CD4-positive, CD25-positive, alpha-beta regulatory T cell (primary cell): ENCODE measurements at places on chromosomes 16 and 17.

DNA sequence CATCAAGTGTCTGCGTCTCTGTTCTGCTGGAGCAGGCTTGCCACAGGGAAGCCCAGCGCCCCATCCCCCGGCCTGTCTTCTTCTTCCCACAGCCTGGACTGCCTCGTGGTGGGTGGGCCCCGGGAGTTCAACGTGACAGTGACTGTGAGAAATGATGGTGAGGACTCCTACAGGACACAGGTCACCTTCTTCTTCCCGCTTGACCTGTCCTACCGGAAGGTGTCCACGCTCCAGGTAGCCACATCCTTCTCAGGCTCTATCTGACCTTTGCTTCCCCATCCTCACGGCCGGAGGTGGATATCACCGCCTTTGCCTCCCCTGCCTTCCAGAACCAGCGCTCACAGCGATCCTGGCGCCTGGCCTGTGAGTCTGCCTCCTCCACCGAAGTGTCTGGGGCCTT, 29.8 kb upstream of the ITGAX start:
- no peak overlapping the region for H3K27ac ChIP-seq
- H3K4me1 ChIP-seq: no peaks in the 10 kb centered on the region
- no peak overlapping the region for H3K4me3 ChIP-seq
- H3K27me3 ChIP-seq: no peaks in the 10 kb centered on the region

GRCh38 chr16:58088091-58088490, 41.1 kb downstream of the CFAP20 start:
- H3K4me1 ChIP-seq: no peaks in the 10 kb centered on the region
- H3K27ac ChIP-seq: no peak overlapping the region
- H3K4me3 ChIP-seq: no peak overlapping the region

- H3K27me3 ChIP-seq: no peaks in the 10 kb centered on the region
- H3K27ac ChIP-seq: no peak overlapping the region
- H3K36me3 ChIP-seq: no peaks in the 10 kb centered on the region
- no peaks in the 10 kb centered on the region for H3K4me1 ChIP-seq
These were observed 127.3 kb upstream of the MON1B start for GRCh38 chr16:77063676-77064016.

- no peak overlapping the region for H3K4me3 ChIP-seq
- no peaks in the 10 kb centered on the region for H3K4me1 ChIP-seq
- no peak overlapping the region for H3K27ac ChIP-seq
- no peaks in the 10 kb centered on the region for H3K27me3 ChIP-seq
- no peak for DNase-seq
These were observed 277.2 kb upstream of the RBFOX1 start for GRCh38 chr16:7055443-7055842.

GRCh38 chr17:61160204-61160603, 239.4 kb upstream of the TBX2 start:
- no peaks in the 10 kb centered on the region for H3K27me3 ChIP-seq
- no peak for DNase-seq
- H3K27ac ChIP-seq: no peak overlapping the region
- H3K36me3 ChIP-seq: no peaks in the 10 kb centered on the region
- H3K4me3 ChIP-seq: no peak overlapping the region
- H3K4me1 ChIP-seq: peaks cover 7% of the 10 kb centered on the region

GRCh38 chr16:83835586-83836566, 28.1 kb downstream of the HSBP1 start:
- DNase-seq: no peak
- peak overlapping the region; percentile 26 for H3K4me3 ChIP-seq
- no peak overlapping the region for H3K27ac ChIP-seq
- no peaks in the 10 kb centered on the region for H3K36me3 ChIP-seq

- no peaks in the 10 kb centered on the region for H3K27me3 ChIP-seq
- no peak overlapping the region for H3K27ac ChIP-seq
- H3K36me3 ChIP-seq: no peaks in the 10 kb centered on the region
- no peak for DNase-seq
- H3K4me3 ChIP-seq: no peak overlapping the region
- no peaks in the 10 kb centered on the region for H3K4me1 ChIP-seq
These were observed 59.7 kb upstream of the ZNF469 start for GRCh38 chr16:88323041-88323440.

DNA sequence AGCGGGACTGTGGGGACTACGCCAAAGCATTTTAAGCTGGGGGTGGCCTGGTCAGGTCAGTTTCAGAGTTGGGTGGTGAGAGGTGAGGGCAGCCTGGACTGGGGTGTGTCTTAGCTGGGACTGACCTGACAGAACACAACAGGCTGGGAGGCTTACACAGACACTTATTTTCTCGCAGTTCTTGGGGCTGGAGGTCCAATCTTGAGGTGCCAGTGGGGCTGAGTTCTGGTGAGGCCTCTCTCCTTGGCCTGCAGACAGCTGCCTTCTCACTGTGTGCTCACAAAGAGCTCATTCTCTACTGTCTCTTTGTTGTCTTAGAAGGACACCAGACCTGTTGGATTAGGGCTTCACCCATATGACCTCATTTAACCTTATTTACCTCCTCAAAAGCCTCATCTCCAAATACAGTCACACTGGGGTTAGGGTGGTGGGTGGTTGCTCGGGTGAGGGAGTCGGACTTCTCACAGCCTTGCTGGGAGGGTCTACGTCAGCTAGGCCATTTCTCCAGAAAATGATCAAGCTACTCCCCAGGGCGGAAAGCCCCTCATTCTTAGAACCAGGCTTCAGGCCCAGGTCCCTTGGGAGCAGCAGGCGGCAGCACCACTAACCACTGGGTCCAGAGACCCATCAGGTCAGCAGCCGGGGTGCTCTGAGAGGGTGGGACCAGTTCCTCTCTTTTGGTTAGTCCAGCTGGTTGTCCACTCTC, 149.3 kb downstream of the RAB11FIP4 start:
- no peak overlapping the region for H3K27ac ChIP-seq
- DNase-seq: no peak
- H3K4me3 ChIP-seq: no peak overlapping the region
- peaks cover 5% of the 10 kb centered on the region for H3K4me1 ChIP-seq
- no peaks in the 10 kb centered on the region for H3K27me3 ChIP-seq

GRCh38 chr17:78343187-78343542, 16.7 kb downstream of the SOCS3 start:
- peaks cover 94% of the 10 kb centered on the region for H3K4me1 ChIP-seq
- H3K36me3 ChIP-seq: no peaks in the 10 kb centered on the region
- DNase-seq: no peak
- H3K27me3 ChIP-seq: no peaks in the 10 kb centered on the region
- H3K27ac ChIP-seq: peak overlapping the region; percentile 88
- H3K4me3 ChIP-seq: peak overlapping the region; percentile 54

DNA sequence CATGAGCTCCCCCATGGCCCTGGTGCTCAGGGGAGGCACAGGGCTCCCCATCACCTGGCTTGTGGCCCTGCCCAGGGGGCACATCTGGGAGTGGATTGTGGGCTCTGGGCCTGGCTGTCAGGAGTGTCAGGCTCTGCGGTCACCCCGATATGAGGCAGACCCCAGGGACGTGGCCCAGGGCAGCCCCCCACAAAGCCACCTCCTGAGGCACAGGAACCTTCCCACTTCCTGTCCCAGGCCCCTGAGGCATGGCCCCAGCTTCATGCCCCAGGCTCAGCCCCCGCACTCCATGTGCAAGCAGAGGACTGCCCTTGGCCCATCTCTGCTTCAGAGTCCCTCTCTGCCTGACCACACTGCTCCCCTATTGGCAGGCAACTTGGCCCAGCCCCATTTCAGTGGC, 160.3 kb downstream of the PCTP start:
- H3K27ac ChIP-seq: no peak overlapping the region
- H3K4me3 ChIP-seq: no peak overlapping the region
- no peak for DNase-seq
- H3K4me1 ChIP-seq: no peaks in the 10 kb centered on the region
- H3K36me3 ChIP-seq: no peaks in the 10 kb centered on the region

DNA sequence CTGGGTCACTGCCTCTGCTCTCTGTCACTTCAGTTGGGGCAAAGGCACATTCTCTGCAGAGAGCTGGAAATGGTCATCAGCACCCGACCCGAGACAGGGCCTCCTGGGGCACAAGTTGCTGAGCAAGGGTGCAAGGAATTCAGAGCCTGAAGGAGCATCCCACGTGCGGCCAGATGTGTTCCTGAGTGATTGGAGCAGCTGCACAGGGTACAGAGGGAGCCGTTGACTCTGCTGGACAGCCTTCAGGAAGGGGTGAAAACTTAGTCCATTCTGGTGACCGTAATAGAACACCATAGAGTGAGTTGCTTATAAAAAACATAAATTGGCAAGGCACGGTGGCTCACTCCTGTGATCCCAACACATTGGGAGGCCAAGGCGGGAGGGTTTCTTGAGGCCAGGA, 106.8 kb downstream of the CCDC182 start:
- H3K4me3 ChIP-seq: no peak overlapping the region
- H3K36me3 ChIP-seq: peaks cover 7% of the 10 kb centered on the region
- DNase-seq: no peak

DNA sequence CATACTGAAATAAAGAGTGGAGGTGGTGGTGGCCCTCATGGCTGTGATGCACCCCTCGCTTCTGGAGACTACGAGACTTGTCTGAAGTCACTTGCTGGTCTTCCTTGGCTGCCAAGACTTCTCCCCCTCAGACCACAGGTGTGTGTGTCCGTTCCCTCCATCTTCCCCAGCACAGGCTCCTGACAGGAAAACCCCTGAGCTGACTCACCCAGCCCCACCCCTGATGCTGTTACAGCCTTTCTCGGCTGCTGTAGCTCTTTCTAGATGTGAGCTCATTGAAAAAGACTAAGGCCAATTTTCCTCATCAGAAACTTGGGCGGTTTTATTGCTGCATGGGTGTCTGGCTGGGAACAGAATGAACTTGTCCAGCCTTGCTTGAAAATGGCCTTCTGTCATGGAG, 296.9 kb downstream of the TMEM114 start:
- H3K4me1 ChIP-seq: no peaks in the 10 kb centered on the region
- no peak overlapping the region for H3K27ac ChIP-seq
- DNase-seq: no peak

DNA sequence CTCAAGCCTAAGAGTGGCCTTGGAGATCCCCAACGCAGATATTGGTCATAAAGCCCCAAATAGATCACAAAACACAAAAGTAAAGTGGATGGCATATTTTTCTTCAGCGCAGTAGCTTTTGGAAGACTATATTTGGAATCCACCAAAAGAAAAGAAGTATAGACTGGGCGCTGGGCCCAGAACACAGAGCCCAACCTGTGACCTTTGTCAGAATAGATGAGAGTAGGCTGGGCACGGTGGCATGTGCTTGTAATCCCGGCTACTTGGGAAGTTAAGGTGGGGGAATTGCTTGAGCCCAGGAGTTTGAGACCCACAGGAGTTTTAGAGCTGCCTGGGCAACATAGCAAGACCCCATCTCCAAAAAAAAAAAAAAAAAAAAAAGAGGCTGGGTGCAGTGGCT, 14.6 kb downstream of the SCIMP start:
- H3K27ac ChIP-seq: no peak overlapping the region
- H3K4me1 ChIP-seq: no peaks in the 10 kb centered on the region
- no peak for DNase-seq
- H3K4me3 ChIP-seq: no peak overlapping the region
- no peaks in the 10 kb centered on the region for H3K36me3 ChIP-seq

DNA sequence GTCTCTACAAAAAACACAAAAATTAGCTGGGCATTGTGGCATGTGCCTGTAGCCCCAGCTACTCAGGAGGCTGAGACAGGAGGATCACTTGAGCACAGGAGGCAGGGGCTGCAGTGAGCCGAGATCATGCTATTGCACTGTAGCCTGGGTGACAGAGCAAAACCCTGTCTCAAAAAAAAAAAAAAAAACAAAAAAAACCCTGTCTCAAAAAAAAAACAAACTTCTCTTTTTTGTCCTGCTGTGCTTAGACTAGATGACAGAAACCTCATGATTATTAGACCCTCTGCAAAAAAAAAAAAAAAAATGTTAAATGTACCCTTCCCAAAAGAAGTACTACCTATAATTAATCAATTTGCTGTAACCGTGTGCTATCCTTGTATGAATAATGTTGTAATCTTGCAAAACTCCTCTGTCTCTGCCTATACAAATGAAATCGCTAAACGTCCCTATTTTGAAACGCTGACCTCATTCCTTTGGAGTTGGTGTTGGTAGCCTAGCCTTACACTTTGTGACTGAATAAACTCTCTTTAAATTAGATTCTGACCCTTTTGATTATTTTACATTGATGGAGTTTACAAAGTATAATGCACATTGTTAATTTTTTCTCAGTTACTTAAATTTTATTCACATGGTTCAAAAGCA, 13.6 kb upstream of the DHRS7B start:
- H3K36me3 ChIP-seq: no peaks in the 10 kb centered on the region
- no peaks in the 10 kb centered on the region for H3K4me1 ChIP-seq
- H3K27me3 ChIP-seq: no peaks in the 10 kb centered on the region
- DNase-seq: no peak
- H3K4me3 ChIP-seq: no peak overlapping the region

GRCh38 chr17:5362162-5362811, 57.2 kb downstream of the NUP88 start:
- no peaks in the 10 kb centered on the region for H3K4me1 ChIP-seq
- H3K27ac ChIP-seq: no peak overlapping the region
- no peaks in the 10 kb centered on the region for H3K27me3 ChIP-seq
- DNase-seq: no peak
- peaks cover 66% of the 10 kb centered on the region for H3K36me3 ChIP-seq
- H3K4me3 ChIP-seq: no peak overlapping the region

GRCh38 chr17:36204724-36205500, 6.0 kb upstream of the CCL4L2 start:
- H3K36me3 ChIP-seq: no peaks in the 10 kb centered on the region
- no peak for DNase-seq
- H3K4me3 ChIP-seq: no peak overlapping the region
- H3K27ac ChIP-seq: no peak overlapping the region
- H3K27me3 ChIP-seq: no peaks in the 10 kb centered on the region

DNA sequence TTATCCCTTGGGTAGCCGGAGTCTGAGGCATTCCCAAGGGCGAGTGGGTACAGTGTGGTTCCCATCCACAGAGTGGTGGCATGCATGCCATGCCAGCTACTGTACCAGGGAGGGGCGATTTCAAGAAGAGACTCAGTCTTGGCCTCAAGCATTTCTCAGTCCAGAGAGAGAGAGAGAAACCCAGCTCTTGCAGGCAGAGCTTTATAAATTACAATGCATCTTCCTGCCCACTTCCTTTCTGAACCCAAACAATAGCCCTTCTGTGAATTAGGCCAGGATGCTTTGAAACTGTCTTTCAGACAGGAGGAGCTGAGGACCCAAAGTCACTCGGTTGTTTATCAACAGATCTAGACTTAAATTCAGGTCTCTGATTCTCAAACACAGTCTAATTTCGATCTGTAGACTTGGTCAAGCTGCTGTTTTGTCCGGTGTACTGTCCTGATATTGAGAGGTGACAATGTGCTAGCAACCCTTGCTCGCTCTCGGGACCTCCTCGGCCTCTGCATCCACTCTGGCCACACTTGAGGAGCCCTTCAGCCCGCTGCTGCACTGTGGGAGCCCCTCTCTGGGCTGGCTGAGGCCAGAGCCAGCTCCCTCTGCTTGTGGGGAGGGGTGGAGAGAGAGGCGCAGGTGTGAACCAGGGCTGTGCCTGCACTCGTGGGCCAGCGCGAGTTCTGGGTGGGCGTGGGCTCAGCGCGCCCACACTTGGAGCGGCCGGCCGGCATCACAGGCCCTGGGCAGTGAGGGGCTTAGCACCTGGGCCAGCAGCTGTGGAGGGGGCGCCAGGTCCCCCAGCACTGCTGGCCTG, 408.0 kb downstream of the UTP18 start:
- H3K4me3 ChIP-seq: no peak overlapping the region
- no peak overlapping the region for H3K27ac ChIP-seq
- no peak for DNase-seq
- H3K27me3 ChIP-seq: peaks cover 4% of the 10 kb centered on the region
- no peaks in the 10 kb centered on the region for H3K4me1 ChIP-seq
